ENCODE measurements at places on chromosomes 5 and 9.

- no peak for DNase-seq
Measured at GRCh38 chr5:163094492-163095180, 342.8 kb upstream of the CCNG1 start.

GRCh38 chr5:181222630-181223057 lies 437 bp upstream of the TRIM41 start:
- DNase-seq: no peak

- no peak for DNase-seq
Measured at GRCh38 chr5:133675376-133676154, 63.2 kb upstream of the FSTL4 start.

GRCh38 chr5:56840597-56840996 lies 25.2 kb downstream of the MAP3K1 start:
- DNase-seq: no peak

GRCh38 chr5:9490494-9491097 lies 55.3 kb downstream of the SEMA5A start:
- no peak for DNase-seq

DNA sequence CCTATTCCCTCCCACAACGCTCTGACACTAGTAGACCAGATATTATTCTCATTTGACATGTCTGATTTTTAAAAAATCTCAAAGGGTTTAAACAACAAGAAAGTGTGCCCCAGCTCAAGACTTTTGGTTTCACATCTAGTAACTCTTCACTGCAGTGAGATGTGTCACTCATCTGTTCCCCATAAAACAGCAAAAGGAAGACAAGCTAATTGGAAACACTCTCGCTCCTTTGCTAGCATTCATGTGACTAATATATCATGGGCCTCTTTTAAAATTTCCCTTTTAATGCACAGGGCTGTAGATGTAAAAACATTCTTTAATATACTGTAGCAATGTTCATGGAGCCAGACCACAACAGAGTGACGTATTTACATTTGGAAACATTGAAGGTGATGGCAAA lies 372.6 kb downstream of the ZNF608 start:
- no peak for DNase-seq

DNA sequence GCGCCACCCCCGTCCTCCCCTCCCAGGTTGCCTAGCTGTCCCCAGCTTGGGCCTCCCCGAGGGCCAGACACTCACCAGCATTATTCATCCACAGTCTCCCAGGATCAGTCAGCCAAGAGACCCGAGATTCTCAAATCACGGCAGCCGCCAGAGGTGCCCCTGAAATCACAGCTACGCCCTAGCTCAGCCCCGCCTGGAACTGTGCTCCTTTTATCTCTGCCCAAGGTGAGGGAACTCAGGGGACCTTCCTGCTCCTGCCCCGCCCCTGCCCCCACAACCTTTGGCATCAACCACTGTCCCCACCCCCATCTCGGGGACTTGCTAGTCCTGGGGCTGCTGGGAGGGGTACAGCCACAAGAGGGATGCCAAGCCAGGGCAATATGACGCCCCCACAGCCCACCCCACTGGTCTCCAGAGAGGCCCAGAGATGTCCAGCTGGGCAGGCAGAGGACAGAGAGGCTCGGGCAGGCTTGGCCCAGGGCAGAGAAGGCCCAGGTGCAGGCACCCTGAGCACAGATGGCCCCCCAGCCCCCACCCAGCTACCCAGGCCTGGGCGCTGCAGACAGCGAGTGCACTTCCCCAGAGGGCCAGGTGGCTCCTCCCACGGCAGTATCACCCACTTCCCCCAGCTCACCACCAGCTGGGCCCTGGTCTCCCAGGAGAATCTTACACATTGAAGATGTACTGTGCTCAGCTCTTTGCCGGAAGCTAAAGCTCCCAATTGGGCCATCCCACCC lies at the start of gene FUT7:
FUT7 (minus strand) TSS at position 185 of the 737 bp plus-strand sequence; CDS start at position 88, 97 bp downstream.
- no peak for DNase-seq

DNA sequence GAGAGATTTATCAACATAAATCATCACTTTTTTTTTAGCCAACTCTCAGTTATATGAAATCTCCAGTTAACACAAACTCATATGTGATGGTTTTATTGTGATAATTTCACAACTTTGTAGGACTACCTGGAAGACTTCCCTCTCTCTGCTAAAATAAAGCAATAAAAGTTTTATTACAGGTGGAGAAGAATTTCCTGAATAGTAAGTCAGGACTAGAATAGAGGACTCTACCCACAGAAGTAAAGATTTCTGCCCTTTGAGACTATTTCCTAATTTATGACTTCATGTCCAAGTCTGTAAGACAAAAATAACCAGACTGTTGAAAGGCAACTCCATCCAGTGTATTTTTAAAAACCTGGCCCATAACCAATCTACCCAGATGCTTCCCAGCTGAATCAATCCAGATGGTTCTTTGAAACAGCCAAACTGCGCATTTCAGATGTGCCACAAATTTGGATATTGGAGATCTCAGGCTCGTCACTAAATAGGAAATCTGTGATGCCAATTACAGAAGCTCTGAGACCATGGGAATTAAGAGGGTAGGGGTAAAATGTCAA lies 234.0 kb upstream of the NMUR2 start:
- no peak for DNase-seq

GRCh38 chr5:44358421-44358820 lies 30.8 kb downstream of the FGF10 start:
- DNase-seq: no peak

GRCh38 chr9:26341545-26341944 lies 551.1 kb downstream of the CAAP1 start:
- no peak for DNase-seq

GRCh38 chr9:136751814-136752213 lies 3.5 kb upstream of the LCN6 start:
- no peak for DNase-seq

GRCh38 chr5:98663521-98663920 lies 109.9 kb upstream of the RGMB start:
- DNase-seq: no peak

DNA sequence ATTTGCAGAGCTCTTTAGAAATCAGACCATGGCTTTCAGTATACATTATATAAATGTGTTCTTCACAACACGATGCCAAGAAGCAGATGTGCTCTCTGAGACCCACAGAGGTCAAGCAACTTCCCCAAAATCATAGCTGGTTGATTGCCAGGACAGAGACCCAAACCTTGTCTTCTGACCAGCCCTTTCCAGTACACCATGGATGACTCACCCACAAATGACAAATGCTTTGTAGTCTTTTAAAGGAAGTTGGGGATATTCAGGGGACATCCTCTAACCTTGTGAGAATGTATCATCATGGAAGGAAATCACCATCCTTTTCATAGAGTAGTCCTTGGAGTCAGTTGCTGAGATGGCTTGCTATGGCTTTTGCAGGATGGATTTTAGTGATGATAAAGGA lies 30.1 kb downstream of the ZNF462 start:
- DNase-seq: no peak

GRCh38 chr5:92470770-92471169 lies 1087.7 kb upstream of the ARRDC3 start:
- no peak for DNase-seq
